ENCODE measurements at places on chromosomes 11 and 22. TPM values are rescaled to one million over a fixed set of nuclear protein-coding genes. Genes with fewer than 3 reads are reported as not detected.

- H3K36me3 ChIP-seq: no peaks in the 10 kb centered on the region
- DNase-seq: no peak
- no peak overlapping the region for H3K4me3 ChIP-seq
- H3K27ac ChIP-seq: no peak overlapping the region
These were observed 39.7 kb upstream of the GALNT18 start for GRCh38 chr11:11661326-11662040.

The VWCE gene
- total RNA-seq: 3.1 TPM

DNA sequence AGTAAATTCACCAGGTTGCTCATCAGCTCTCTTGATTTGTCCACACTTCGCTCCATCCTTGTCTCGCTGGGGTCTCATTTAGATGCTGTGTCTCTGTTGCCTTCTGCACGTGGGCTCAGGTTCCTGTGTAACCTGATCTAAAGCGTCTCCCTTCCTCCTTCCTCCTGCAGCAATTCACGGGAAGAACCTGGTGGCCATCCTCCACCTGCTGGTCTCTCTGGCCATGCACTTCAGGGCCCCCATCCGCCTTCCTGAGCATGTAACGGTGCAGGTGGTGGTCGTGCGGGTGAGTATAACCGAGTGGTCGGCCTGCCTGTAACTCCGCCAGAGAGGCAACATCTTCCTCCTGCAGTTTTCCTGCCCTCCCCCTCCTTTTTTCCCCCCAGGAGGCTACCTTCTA, 48.0 kb upstream of the PARVG start:
- H3K27ac ChIP-seq: no peak overlapping the region
- H3K36me3 ChIP-seq: peaks cover 37% of the 10 kb centered on the region
- H3K4me1 ChIP-seq: peaks cover 13% of the 10 kb centered on the region
- no peak for DNase-seq
- no peak overlapping the region for H3K4me3 ChIP-seq
- no peaks in the 10 kb centered on the region for H3K27me3 ChIP-seq

GRCh38 chr11:2355000-2355644, 22.0 kb upstream of the CD81 start:
- no peak overlapping the region for H3K4me3 ChIP-seq
- DNase-seq: no peak
- H3K4me1 ChIP-seq: no peaks in the 10 kb centered on the region
- no peak overlapping the region for H3K27ac ChIP-seq
- no peaks in the 10 kb centered on the region for H3K36me3 ChIP-seq

The NRXN2 gene
- total RNA-seq: 0.36 TPM

The IGSF22 gene
- total RNA-seq: 2.5 TPM

- DNase-seq: no peak
- no peak overlapping the region for H3K27ac ChIP-seq
- no peaks in the 10 kb centered on the region for H3K4me1 ChIP-seq
- no peak overlapping the region for H3K4me3 ChIP-seq
- H3K36me3 ChIP-seq: no peaks in the 10 kb centered on the region
- H3K27me3 ChIP-seq: peaks cover 6% of the 10 kb centered on the region
These were observed 86.1 kb downstream of the ARHGAP8 start for GRCh38 chr22:44838316-44839016.

The ZP1 gene
- 0.44 TPM for total RNA-seq

The CAPN5 gene
- total RNA-seq: 3.8 TPM

- H3K27me3 ChIP-seq: peaks cover 3% of the 10 kb centered on the region
- H3K4me1 ChIP-seq: no peaks in the 10 kb centered on the region
- no peak overlapping the region for H3K27ac ChIP-seq
- no peak overlapping the region for H3K4me3 ChIP-seq
- no peaks in the 10 kb centered on the region for H3K36me3 ChIP-seq
These were observed 1241.6 kb downstream of the TBC1D22A start for GRCh38 chr22:48004038-48004437.

The SAA2 gene
- total RNA-seq: not detected

GRCh38 chr11:111417766-111418435, 38.8 kb upstream of the POU2AF1 start:
- H3K4me3 ChIP-seq: peak overlapping the region; percentile 40
- peak overlapping the region; percentile 90 for H3K27ac ChIP-seq
- H3K36me3 ChIP-seq: peaks cover 3% of the 10 kb centered on the region
- no peak for DNase-seq
- H3K27me3 ChIP-seq: no peaks in the 10 kb centered on the region

DNA sequence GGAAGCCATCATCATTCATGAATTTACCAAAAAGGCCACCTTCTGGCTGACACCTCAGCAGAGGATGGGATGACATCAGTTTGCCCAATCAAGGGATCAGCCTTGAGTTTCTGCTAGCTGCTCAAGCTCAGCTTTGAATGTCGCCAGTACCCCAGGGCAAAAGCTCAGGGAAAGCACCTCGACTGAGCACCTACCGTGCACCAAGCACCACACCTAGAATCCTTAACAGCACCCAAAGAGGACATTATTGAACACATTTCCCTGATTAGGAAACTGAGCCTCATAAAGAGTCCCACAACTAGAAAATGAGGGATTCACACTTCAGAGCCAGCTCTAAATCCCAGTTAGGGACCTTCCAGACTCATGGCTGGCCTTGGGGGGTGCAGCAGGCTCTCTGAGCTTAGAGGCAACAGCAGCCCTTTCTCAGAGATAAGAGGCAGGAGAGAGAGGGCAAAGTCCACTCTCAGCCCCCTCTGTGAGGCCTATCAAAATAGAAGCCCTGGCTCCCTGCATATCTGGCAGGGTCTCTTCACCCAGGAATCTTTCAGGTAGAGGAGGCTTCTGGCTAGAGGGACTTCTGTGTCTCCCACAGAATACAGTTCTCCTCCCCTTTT, 13.4 kb upstream of the DAGLA start:
- H3K4me1 ChIP-seq: no peaks in the 10 kb centered on the region
- no peak overlapping the region for H3K27ac ChIP-seq
- no peak overlapping the region for H3K4me3 ChIP-seq
- DNase-seq: no peak
- H3K27me3 ChIP-seq: peaks cover 11% of the 10 kb centered on the region

The OR6A2 gene
- 0.08 TPM for total RNA-seq

GRCh38 chr22:49514641-49515040, 313.0 kb downstream of the BRD1 start:
- H3K27ac ChIP-seq: no peak overlapping the region
- DNase-seq: no peak
- H3K27me3 ChIP-seq: peaks cover 2% of the 10 kb centered on the region

- no peaks in the 10 kb centered on the region for H3K36me3 ChIP-seq
- no peak for DNase-seq
- no peak overlapping the region for H3K27ac ChIP-seq
- H3K4me3 ChIP-seq: no peak overlapping the region
- no peaks in the 10 kb centered on the region for H3K4me1 ChIP-seq
- H3K27me3 ChIP-seq: no peaks in the 10 kb centered on the region
These were observed 816.8 kb downstream of the BRD1 start for GRCh38 chr22:49010901-49011300.

The OR4D6 gene
- not detected for total RNA-seq

DNA sequence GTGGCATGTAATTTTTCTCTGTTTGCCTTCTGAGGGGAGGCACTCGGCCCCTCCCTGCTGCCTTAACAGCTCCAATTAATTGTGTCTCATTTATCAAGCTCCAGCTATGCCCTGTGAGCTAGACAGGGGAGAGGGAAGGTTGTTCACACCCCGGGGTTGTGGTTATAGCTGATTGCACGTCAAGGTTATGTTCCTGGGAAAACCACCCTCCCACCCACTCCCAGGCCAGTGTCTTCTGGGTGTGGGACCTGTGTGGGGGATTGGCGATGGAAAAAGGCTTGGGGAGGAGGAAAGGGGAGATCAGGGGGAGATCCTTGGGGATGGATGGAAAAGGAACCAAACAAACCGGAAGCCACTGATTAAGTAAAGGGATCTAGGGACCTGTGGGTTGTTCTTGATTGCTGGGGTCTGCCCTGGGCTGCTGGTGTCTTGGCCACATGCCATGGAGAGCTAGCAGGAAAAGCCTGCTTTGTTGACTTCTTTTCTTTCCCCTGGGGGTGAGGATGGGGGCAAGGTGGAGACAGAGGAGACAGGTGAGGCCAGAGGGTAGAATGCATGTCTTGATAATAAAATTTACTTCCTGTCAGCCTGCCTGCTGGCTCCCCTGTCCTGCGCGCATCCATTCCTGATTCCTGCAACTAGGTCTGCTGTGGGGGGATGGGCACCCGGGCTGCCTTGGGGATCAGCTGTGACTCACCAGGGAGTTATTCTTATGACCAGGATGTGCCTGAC, 13.5 kb upstream of the SORL1-AS1 start:
- no peaks in the 10 kb centered on the region for H3K27me3 ChIP-seq
- peak overlapping the region; percentile 88 for H3K27ac ChIP-seq
- H3K36me3 ChIP-seq: peaks cover 20% of the 10 kb centered on the region
- peaks cover 86% of the 10 kb centered on the region for H3K4me1 ChIP-seq
- DNase-seq: no peak

GRCh38 chr11:44301564-44302271, 8.2 kb downstream of the ALX4 start:
- H3K27ac ChIP-seq: no peak overlapping the region
- DNase-seq: no peak
- peaks cover 17% of the 10 kb centered on the region for H3K4me1 ChIP-seq
- H3K36me3 ChIP-seq: peaks cover 2% of the 10 kb centered on the region

GRCh38 chr11:96748639-96749370, 359.0 kb downstream of the JRKL start:
- no peak overlapping the region for H3K27ac ChIP-seq
- no peaks in the 10 kb centered on the region for H3K36me3 ChIP-seq
- no peaks in the 10 kb centered on the region for H3K27me3 ChIP-seq
- no peak overlapping the region for H3K4me3 ChIP-seq
- H3K4me1 ChIP-seq: no peaks in the 10 kb centered on the region

- peaks cover 19% of the 10 kb centered on the region for H3K4me1 ChIP-seq
- no peak overlapping the region for H3K4me3 ChIP-seq
- H3K27me3 ChIP-seq: peaks cover 3% of the 10 kb centered on the region
- no peak overlapping the region for H3K27ac ChIP-seq
- DNase-seq: no peak
- H3K36me3 ChIP-seq: peaks cover 3% of the 10 kb centered on the region
These were observed 43.2 kb upstream of the CLMP start for GRCh38 chr11:123238297-123238696.

- peak; percentile 48 for DNase-seq
- peaks cover 22% of the 10 kb centered on the region for H3K4me1 ChIP-seq
- peaks cover 25% of the 10 kb centered on the region for H3K36me3 ChIP-seq
These were observed 885 bp downstream of the TRMU start for GRCh38 chr22:46336119-46337078.

DNA sequence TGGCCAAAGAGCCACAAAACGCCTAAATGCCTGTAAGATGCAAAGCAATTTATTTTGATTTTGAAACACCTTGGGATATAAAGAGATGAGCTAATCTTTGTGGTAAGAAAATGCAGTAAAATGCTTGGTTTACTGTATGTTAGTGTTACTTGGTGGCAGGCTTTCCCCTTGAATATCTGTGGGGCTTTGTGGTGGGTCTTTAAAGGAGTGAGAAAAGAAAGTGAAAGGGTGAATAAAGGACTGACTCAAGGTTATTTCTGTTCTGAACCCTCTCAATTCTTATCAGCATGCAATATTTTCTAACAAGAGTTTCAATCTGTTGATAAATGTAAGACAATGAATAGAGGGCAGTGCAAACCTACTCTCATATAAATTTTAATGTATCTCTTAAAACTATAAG, 1555.9 kb upstream of the RAG2 start:
- no peaks in the 10 kb centered on the region for H3K36me3 ChIP-seq
- H3K27me3 ChIP-seq: no peaks in the 10 kb centered on the region
- no peaks in the 10 kb centered on the region for H3K4me1 ChIP-seq
- no peak overlapping the region for H3K27ac ChIP-seq
- no peak for DNase-seq
- H3K4me3 ChIP-seq: no peak overlapping the region

DNA sequence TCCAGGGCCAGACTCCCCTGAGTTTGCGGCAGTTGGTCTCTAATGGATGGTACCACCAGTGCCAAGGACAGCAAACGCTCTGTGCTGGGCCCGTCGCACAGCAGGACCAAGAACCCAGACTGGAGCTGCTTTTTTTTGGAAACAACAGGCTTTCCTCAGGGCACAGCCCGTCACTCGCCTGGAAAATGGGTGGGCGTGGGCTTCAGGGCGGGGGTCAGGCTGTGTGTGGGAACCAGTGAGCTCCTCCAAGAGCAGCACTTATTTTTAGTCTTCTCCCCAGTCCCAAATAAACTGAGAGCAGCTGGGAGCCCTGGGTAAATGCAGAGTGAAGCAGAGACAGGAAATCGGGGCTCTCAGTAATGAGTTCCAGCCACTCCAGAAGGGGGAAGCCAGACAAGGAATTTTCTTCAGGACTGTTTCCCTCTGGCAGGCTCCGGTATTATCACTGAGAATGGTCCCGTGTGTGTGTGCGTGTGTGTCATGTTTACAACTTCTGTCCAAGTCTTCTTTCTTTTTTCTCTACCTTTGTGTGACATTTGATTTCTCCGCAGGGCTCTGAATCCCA, 63.0 kb downstream of the PPFIBP2 start:
- DNase-seq: no peak
- peaks cover 25% of the 10 kb centered on the region for H3K27me3 ChIP-seq

The TSPAN4 gene
- 19.0 TPM for total RNA-seq

DNA sequence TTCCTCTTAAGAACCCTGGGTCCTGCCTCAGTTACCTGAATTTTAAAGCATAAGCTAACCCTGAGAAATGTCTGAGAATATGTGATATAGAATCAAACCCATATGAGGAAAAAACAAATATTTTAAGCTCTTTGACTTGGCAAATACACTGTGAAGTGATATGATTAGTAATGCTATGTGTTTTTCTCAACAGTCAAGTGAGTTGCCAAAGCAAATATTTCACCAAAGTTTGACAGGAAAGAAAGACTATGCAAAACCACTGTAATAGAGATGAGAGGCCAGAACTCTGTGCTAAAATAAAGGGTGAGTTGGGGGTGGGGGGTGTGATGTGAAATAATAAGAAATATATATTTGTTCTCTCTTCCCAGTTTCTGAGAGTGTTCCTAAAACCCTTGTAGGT, 613.5 kb upstream of the CCDC179 start:
- no peak for DNase-seq
- no peak overlapping the region for H3K4me3 ChIP-seq
- H3K36me3 ChIP-seq: no peaks in the 10 kb centered on the region

- H3K27ac ChIP-seq: peak overlapping the region; percentile 97
- peaks cover 88% of the 10 kb centered on the region for H3K4me1 ChIP-seq
- peak; percentile 79 for DNase-seq
- peak overlapping the region; percentile 81 for H3K4me3 ChIP-seq
These were observed 26.7 kb downstream of the CD44 start for GRCh38 chr11:35165423-35166368.

GRCh38 chr11:5666402-5666793, 18.5 kb downstream of the TRIM5 start:
- no peaks in the 10 kb centered on the region for H3K27me3 ChIP-seq
- H3K4me1 ChIP-seq: no peaks in the 10 kb centered on the region
- no peak for DNase-seq
- peaks cover 52% of the 10 kb centered on the region for H3K36me3 ChIP-seq

Data from activated naive CD8-positive, alpha-beta T cell treated with anti-CD3 and anti-CD28 coated beads, Interleukin-2, amount 10 ng/mL, durations not matched to agents 7 days and 5 days (primary cell).